CD8-positive, alpha-beta T cell (primary cell): ENCODE measurements at places on chromosomes 4 and X. TPM values are rescaled to one million over a fixed set of nuclear protein-coding genes. Genes with fewer than 3 reads are reported as not detected.

The OPHN1 gene
- not detected for total RNA-seq

- DNase-seq: no peak
These were observed 324.8 kb upstream of the DDX53 start for GRCh38 chrX:22674932-22675331.

DNA sequence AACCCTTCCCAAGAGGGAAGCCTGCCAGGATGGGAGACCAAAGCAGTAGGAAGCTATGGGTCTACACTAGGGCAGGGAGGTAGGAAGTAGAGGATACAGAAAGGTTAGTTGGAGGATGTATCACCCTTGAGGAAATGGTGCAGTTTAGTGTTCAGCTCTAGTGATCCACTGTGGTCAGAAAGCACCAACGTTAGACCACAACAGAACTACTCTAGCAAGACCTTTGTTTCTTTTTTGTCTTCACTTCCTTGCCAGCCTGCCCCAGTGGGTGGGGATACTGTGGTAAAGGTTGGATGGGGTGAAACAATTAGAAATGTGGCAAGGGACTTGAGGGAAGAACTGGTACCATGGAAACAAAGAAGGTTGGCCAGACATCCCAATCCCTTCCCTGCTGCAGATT is 83.3 kb downstream of the DDIT4L start:
- DNase-seq: no peak

DNA sequence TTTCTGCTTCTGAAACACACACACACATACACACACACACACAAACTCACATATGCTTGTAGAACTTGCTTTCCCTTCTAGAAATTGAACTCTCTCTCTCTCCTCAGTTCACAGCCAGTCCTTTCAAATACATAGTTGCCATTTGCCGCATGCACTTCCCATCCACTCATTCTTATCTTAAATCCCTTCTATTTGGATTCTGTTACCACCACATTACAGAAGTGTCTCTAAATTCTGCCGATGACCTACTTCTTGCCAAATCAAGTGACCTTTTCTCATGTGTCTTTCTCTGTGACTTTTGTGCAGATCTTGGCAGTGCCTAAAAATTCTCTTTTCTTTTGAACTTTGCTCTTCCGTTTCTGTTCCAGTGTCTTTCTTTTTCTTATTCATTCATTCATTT is 7.5 kb upstream of the MYOZ2 start:
- no peak for DNase-seq

GRCh38 chrX:151694661-151695582 is at the start of gene PRRG3:
PRRG3 (plus strand) TSS chrX:151695458; CDS start chrX:151698815, 3,357 bp downstream.
- DNase-seq: no peak
